ENCODE measurements at places on chromosomes 3 and 15. TPM values are rescaled to one million over a fixed set of nuclear protein-coding genes. Genes with fewer than 3 reads are reported as not detected.

KIF15 gene
- total RNA-seq: 25.8 TPM

CCDC39 gene
- total RNA-seq: not detected

PSMA4 gene
- total RNA-seq: 142 TPM

RARRES1 gene
- total RNA-seq: 20.5 TPM

SMCO1 gene
- total RNA-seq: not detected

TM4SF18 gene
- total RNA-seq: not detected

CLDN16 gene
- total RNA-seq: 0.20 TPM

- DNase-seq: no peak
- no peaks in the 10 kb centered on the region for H3K36me3 ChIP-seq
- no peak overlapping the region for H3K27ac ChIP-seq
- no peaks in the 10 kb centered on the region for H3K27me3 ChIP-seq
These were observed 5.4 kb upstream of the TBC1D5 start for GRCh38 chr3:17747890-17748247.

DNA sequence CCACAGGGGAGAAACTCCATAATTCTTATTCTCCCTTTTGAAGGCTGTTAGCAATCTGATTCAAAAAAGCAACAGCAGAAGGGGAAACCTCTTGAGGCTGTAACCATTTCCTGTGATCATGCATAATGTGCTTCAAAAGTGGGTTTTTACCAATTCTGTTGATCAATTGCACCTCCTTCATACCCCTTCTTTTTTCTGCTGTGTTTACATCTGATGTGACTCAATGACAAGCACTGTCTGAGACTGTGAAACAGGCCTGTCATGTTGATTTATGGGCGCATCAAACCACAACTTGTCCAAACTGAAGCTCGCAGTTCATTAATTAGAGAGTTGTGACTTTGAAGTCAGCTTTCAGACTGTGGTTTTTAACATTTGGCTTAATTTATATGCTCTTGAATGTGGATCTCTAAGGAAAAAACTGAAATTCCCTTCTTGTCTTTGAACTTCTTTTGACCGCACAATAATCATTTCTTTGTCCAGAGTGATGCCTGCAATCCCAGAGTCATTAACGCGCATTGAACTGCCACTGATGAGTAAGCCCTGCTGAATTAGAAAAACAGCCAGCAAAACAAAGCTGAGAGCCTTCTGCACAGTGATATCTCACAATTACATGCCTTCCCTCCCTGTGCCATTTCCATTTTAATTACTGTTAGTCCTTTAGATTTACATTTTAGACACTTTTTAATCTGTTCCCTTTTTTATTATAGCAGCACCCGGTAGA is 532.8 kb downstream of the FOXP1 start:
- H3K4me3 ChIP-seq: no peak overlapping the region
- H3K27me3 ChIP-seq: no peaks in the 10 kb centered on the region
- no peaks in the 10 kb centered on the region for H3K4me1 ChIP-seq
- H3K27ac ChIP-seq: no peak overlapping the region

GRCh38 chr3:69342074-69342473 is 43.8 kb downstream of the FRMD4B start:
- no peaks in the 10 kb centered on the region for H3K36me3 ChIP-seq
- no peaks in the 10 kb centered on the region for H3K4me1 ChIP-seq
- H3K27me3 ChIP-seq: no peaks in the 10 kb centered on the region
- no peak overlapping the region for H3K27ac ChIP-seq

- H3K4me3 ChIP-seq: no peak overlapping the region
- H3K27me3 ChIP-seq: peaks cover 50% of the 10 kb centered on the region
- H3K36me3 ChIP-seq: no peaks in the 10 kb centered on the region
- no peak overlapping the region for H3K27ac ChIP-seq
- no peak for DNase-seq
These were observed 2.7 kb downstream of the CERS3 start for GRCh38 chr15:100526027-100526481.

DNA sequence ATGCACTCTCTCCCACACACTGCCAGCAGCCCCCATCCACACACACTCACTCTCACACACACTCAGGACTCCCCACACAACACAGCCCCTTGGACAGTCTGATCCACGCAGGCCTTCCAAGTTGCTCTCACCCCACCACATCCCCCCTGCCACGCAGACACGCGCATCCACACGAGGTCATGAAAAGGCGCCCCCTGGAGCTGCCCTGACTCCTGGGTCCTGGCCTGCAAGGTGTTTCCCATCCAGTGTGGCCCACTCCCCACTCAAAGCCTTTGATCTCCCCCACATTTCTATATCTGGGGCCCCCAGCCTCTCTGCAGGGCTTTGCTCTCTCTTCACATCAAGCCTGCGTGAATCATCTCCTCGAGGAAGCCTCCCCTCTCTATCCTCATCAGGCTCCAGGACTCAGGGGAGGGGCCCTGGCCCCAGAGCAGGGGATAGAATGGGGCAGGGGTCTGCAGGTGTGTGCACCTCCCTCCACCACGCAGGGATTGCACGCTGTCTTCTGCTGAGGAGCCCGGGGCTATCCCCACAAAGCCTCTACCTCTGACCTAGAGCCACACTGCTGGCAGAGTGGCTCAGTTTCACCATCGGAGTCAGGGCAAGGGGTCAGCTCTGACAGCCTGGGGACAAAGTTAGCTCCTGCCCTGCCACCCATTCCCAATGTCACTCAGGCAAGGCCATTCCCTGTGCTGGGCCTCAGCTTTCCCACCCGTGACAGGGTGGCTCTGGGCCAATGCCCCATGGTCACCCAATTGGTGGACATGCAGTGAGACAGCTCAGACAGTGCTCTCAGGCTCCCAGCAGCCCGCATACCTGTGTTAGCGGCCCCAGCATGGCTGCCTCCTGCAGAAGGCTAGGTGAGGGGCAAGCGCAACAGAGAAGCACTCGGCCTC is 6.4 kb downstream of the MYL3 start:
- peaks cover 3% of the 10 kb centered on the region for H3K27me3 ChIP-seq
- no peak for DNase-seq
- H3K36me3 ChIP-seq: no peaks in the 10 kb centered on the region
- H3K4me3 ChIP-seq: no peak overlapping the region
- no peak overlapping the region for H3K27ac ChIP-seq

DNA sequence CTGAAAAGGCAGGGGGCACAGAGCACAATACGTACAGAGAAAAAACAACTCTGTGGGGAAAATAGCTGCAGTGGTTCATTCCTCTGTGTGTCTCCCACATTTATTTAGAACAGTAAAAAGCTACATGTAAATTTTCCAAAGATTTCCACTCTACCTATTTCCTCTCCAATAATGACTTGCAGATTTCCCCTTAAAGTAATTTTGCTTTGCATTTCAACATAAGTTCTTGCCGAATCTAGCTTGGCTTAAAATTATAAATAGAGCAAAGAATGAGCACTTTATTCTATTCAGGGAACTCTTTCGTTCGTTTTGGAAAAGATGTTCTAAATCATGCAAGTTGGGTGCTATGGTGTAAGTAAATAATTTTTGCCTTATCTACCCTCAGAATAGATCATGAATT is 58.2 kb upstream of the NR2E3 start:
- no peaks in the 10 kb centered on the region for H3K36me3 ChIP-seq
- no peaks in the 10 kb centered on the region for H3K27me3 ChIP-seq
- no peak overlapping the region for H3K27ac ChIP-seq
- H3K4me1 ChIP-seq: peaks cover 32% of the 10 kb centered on the region
- no peak for DNase-seq

DNA sequence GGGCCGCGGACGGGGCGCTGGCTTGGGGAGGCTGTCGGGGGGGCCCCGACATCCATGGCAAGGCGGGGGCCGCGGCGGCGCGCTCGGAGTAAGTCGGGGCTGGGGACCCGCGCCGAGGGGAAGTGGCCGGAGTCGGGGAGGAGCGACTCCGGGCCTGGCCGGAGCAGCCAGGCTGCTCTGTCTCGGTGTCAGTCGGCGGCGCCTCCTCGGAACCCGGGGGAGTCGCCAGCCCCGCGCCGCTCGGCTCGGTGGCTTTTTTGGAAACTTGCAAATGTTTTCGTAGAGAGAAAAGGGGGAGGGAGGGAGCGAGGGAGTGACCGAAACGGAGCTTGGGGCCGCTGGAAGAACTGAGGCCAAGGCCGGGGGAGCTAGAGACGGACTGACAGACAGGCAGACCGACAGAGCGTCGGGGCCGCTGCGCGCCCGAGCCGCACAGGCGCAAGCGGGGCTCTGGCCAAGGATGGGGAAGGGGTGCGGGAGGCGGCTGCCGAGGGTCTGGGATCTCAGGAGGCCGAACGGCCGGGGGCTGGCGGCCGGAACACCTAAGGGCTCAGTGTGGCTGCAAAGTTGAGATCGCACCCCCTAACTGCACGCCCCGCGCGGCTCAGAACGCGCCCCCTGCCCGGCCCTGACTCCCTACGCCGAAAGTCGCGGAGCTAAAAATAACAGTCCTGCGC is 5.0 kb downstream of the PTH1R start:
- peaks cover 35% of the 10 kb centered on the region for H3K27me3 ChIP-seq
- no peak overlapping the region for H3K4me3 ChIP-seq

DNA sequence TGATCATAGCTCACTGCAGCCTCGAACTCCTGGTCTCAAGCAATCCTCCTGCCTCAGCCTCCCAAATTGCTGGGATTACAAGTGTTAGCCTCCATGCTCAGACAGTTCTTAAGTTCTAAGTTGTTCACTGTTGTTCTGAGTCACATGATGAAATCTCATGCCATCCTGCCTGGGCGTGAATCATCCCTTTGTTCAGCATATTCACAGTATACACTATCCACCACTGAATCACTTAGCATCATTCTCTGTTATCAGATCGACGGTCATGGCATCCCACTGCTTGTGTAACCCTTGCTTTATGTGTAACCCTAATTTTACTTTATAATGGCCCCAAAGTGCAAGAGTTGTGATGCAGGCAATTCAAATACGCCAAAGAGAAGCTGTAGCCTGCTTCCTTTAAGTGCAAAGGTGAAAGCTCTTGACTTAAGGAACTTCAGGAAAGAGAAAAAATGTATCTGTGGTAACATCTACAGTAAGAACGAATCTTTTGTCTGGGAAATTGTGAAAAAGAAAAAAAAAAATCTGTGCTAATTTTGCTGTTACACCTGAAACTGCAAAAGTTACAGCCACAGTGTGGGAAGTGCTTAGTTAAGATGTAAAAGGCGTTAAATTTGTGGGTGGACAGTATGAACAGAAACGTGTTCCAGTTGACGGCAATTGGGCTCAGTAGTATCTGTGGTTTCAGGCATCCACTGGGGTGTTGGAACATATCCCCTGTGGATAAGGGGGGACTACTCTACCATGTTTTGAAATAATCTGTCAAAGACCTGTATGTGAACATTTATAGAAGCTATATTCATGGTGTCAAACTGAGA is 80.6 kb downstream of the PCOLCE2 start:
- no peaks in the 10 kb centered on the region for H3K27me3 ChIP-seq
- H3K4me1 ChIP-seq: peaks cover 9% of the 10 kb centered on the region
- no peak overlapping the region for H3K4me3 ChIP-seq
- H3K27ac ChIP-seq: peak overlapping the region; percentile 66
- H3K36me3 ChIP-seq: no peaks in the 10 kb centered on the region
- DNase-seq: peak; percentile 66

GRCh38 chr3:160343132-160343531 is 55.9 kb downstream of the IFT80 start:
- H3K27ac ChIP-seq: no peak overlapping the region
- no peaks in the 10 kb centered on the region for H3K27me3 ChIP-seq
- H3K4me3 ChIP-seq: no peak overlapping the region

- H3K4me1 ChIP-seq: 0 out of 2 replicates have a peak, but pooled peaks cover 3% of the 10 kb centered on the region
- no peak for DNase-seq
- no peaks in the 10 kb centered on the region for H3K36me3 ChIP-seq
These were observed 57.5 kb upstream of the MEF2A start for GRCh38 chr15:99508311-99508645.

DNA sequence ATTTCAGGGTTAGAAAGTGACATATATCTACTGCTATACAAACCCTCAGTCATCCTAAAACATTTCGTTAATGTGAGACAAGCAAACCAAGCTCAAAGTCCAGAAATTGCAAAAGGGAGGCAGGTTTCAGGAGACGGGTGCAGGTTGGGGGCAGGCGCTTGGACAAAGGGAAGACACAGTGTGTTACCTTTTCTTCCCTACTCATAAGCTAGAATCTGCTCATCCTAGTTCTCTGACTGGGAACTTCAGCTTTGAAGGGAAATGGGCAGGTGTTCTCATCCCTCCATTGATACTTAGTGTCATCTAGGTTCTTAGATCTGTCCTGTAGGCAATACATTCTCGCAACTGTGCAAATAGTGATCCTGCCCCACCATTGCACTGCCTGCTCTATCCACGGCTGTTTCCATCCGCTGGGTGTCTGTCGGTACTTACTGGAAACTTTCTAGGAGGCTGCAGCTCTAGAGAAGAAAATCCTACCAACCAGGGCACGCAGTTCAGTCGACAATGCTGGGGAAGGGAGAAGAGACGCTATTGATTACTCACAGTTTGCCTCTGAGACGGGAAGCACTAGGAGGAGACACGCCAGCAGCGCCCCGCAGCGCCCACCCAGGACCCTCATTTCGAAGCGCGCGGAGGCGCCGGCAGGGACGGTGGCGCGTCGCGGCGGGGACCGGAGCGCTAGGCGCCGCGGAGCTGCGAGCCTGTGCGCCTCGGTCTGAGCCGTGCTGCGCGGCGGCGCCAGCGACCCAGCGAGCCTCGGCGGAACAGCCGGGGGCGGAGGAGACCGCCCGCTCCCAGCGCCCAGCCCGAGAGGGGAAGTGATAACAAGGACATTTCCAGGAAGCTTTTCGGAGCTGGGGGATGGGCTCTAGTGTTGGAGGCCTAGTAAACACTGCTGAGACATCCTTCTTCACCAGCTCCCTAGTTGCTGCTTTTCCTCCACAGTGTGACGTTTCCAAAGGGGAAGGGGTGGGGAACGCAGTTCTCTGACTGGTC is at the start of gene PROS1:
PROS1 (minus strand) TSS at position 766 of the 996 bp plus-strand sequence; CDS start at position 619, 147 bp downstream.
- H3K4me1 ChIP-seq: peaks cover 5% of the 10 kb centered on the region
- H3K27ac ChIP-seq: no peak within 1 kb of the TSS
- H3K4me3 ChIP-seq: peak within 1 kb of the TSS; percentile 60
- H3K27me3 ChIP-seq: no peaks in the 10 kb centered on the region
- DNase-seq: peak; percentile 42
- H3K36me3 ChIP-seq: no peaks in the 10 kb centered on the region

GRCh38 chr3:74630602-74631001 is 16.1 kb upstream of the CNTN3 start:
- H3K27ac ChIP-seq: no peak overlapping the region
- DNase-seq: no peak
- no peaks in the 10 kb centered on the region for H3K4me1 ChIP-seq
- no peak overlapping the region for H3K4me3 ChIP-seq

- no peak overlapping the region for H3K4me3 ChIP-seq
- no peaks in the 10 kb centered on the region for H3K27me3 ChIP-seq
- H3K27ac ChIP-seq: no peak overlapping the region
- DNase-seq: no peak
- no peaks in the 10 kb centered on the region for H3K4me1 ChIP-seq
- no peaks in the 10 kb centered on the region for H3K36me3 ChIP-seq
These were observed 315.8 kb upstream of the CDIN1 start for GRCh38 chr15:36263666-36264065.

GRCh38 chr15:80191897-80192595 is 39.2 kb downstream of the FAH start:
- no peak overlapping the region for H3K27ac ChIP-seq
- no peaks in the 10 kb centered on the region for H3K27me3 ChIP-seq
- DNase-seq: no peak
- H3K4me1 ChIP-seq: no peaks in the 10 kb centered on the region
- no peak overlapping the region for H3K4me3 ChIP-seq
